SJCRH30 (cell line): ENCODE measurements at places on chromosomes 4 and X. TPM values are rescaled to one million over a fixed set of nuclear protein-coding genes. Genes with fewer than 3 reads are reported as not detected.

TMEM150C gene
- total RNA-seq = 0.65 and 0.66 TPM in 2 replicates

HSD17B10 gene
- 95.4 and 116 TPM in 2 replicates for total RNA-seq

NPY1R gene
- 0.02 TPM in 1 of 2 replicates, not detected in the other for total RNA-seq

DRD5 gene
- total RNA-seq = not detected in 2 replicates

PPEF1 gene
- total RNA-seq = 0.51 TPM in 1 of 2 replicates, not detected in the other

AMMECR1 gene
- 11.2 and 12.4 TPM in 2 replicates for total RNA-seq

- peak; percentile 22 for DNase-seq
Measured at GRCh38 chr4:99205153-99205979, 13.7 kb downstream of the ADH6 start.

DNA sequence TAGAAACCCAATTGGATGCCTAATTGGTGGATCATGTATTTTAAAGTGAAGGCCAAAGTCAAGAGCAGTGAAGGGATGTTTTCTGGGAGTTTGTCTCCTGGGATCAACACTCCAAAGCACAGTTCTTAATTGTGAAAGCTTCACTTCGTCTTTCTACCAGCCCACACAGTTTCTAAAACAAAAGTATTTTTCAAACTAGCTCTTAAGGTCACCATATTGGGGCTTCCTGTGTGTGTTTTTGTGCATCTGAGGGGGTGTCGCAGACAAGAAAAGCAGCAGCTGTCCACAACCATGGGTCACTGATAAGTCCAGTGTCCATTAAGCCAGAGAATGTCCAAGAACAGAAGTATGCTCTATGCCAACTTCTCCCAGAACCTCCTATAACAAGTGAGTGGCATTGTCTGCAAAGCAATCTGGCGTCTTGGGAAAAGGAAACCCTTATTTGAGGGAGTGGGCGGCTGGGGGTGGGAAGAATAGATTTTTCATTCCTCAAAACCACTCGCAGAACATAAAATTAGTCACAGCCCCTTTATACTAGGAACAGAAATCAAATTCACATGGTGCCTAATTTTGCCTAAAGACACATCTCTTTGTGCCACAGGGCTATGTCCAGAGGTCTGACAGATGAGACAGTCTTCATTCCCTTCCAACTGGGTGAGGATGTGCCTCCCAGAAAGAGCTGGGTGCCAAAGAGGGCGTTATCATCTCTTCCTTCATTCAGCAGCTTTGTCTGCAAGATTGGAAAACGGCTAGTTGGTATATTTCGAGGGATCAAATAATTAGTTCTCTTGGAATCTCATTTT, 610.4 kb downstream of the BCOR start:
- no peak for DNase-seq

DNA sequence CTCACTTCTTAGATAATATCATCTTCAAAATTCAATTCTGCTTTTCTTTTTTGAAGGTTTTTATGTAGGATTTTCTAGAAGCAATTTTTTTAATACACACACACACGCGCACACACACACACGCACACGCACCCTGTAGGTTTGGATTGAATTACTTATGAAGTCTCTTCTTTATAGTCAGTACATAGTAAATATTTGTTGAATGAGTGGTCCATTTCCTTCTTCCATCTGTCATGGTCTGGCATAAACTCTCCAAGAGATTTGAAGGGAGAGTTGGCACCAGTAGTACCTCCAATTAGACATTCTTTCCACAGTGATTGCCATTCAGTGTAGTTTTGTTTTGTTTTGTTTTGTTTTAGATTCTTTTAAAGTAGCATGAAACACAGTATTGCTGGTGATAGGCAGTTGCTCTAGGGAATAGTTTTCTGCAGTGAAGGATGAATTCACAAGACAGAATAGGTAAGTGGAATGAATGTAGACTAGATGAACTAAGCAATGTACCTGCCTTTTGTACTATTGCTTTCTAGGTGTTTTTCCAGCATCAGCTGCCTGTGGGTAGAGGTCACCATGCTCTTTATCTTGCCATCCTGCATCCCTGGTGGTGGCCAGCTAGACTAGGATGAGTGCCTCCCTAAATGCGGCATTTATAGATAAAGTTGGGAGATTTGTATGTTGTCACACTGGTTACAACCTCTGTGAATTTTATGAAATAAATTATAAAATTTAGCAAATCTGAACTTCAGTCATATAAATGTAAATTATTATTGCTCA, 20.5 kb downstream of the PDLIM5 start:
- DNase-seq = no peak

DNA sequence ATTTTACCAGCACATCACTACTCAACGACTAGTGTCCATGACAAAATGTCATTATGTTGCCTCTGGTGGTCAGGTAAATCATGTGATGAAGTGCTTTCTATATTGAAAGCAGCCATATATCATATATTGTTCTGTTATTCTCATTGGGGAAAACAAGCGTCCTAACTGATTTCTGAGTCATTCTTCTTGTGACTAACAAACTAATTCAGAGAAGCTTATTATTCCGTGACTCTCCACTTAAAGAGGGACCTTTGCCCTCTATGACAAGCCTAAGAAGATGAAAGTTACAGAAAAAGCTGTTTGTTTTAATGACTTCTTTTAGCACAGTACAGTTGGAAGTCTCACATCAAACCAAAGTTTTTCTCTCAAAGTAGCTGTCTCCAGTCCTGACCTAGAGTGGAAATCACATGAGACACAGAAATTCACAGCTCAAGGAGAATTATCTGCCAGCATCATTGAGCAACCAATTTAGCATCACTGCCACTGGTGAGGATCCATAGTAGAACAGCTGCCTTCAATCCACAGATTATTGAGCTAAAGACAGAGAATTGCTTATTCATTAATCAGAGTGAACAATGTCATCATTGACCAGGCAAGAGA, 36.4 kb downstream of the ASB9 start:
- no peak for DNase-seq

- peak; percentile 98 for DNase-seq
Measured at GRCh38 chr4:1695913-1696312, 11.8 kb upstream of the FAM53A start.

GRCh38 chr4:65911720-65912119, 241.4 kb upstream of the EPHA5 start:
- DNase-seq = no peak

DNA sequence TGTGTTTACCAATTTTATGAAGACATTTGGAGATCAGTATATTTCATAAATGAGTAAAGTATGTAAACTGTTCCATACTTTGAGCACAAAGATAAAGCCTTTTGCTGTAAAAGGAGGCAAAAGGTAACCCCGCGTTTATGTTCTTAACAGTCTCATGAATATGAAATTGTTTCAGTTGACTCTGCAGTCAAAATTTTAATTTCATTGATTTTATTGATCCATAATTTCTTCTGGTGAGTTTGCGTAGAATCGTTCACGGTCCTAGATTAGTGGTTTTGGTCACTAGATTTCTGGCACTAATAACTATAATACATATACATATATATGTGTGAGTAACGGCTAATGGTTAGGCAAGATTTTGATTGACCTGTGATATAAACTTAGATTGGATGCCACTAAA, 1.9 kb downstream of the FMR1 start:
- no peak for DNase-seq

DNA sequence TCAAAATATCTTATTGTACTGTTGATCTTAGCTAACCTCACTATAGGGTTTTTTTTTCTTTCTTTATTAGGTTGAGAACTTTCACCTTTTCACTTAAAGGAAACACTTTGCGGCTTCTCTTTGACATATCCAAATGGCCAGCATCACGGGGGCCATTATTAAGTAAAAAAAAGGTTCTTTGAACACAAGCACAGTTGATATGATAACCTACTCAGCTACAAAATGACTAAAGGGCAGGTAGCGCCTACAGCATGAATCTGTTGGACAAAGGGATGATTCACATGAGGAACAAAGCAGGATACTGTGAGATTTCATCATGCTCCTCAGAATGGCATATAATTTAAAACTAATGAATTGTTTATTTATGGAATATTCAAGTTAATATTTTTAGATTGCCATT, 119.6 kb downstream of the CCSER1 start:
- no peak for DNase-seq

GRCh38 chrX:68433155-68433980, at the start of gene OPHN1:
OPHN1 (minus strand) TSS chrX:68433495; CDS start chrX:68433020, 475 bp downstream.
- DNase-seq = peak; percentile 82

- peak; percentile 4 for DNase-seq
Measured at GRCh38 chrX:93242897-93243296, 430.5 kb downstream of the NAP1L3 start.

GRCh38 chr4:18850867-18851266, 829.3 kb upstream of the LCORL start:
- no peak for DNase-seq

DNA sequence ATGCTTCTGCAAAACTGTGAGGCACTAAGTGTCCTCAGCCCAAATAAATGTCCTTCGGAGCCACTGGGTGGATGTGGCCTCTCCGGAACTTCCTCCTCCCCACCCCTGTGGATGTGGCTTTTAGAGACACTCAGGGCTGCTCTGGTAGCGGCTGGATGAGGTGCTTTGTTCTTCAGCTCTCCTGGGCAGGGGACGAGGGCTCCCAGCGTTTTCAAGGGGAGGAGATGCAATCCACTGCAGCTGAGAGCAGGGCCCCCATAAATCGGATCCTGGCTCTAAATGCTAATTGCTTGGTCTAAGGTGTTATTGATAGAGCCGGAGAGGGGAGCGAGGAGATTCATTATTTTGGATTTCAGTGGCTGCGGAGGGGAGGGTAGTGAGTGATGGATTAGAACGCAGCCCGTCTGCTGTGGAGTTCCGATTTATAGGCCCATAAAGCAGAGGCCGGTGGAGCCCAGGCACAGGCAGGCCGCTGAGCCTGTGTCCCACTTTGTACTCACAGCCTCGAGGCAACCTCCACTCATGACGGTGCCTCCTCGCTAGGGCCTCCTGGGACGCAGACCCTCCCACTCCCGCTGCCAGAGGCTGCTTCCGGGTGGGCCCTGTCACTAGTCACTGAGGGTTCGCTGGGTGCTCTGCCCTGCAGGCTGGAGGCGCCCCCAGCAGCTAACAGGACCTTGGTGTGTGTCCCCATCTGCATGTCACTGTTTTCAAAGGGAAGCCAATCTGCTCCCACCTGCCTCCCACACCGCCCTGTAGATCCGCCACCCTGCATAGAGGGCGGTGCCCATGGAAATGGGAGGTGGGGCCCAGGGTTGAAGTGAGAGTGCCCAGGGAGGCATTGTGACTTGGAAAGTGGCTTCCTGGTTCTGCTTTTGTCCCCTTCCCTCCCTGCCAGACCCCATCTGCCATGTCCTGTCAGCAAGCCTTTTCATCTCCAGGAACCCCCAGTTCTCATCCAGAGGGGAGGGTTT, 135.4 kb upstream of the PSAPL1 start:
- DNase-seq = no peak

- peak; percentile 99 for DNase-seq
Measured at GRCh38 chr4:121711263-121712000, 14.7 kb upstream of the ANXA5 start.

DNA sequence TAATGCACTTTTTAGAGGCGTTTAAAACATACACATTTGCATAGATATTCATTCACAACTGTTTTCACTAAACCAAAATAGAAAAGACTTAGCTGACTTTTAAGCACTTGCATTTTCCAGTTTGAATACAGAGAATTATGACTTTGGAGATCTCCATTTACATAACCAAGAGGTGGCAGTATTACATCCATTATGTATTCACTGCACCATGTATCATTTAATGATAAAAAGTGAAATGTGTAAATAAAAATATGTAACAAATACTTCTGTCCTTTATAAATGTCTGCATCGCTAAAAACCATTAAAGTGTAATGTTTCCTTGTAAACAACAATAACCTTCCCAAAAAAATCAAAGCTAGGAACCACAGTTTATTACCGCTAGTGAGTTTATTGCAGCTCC, 413.2 kb downstream of the FGF13 start:
- DNase-seq = peak; percentile 5

DNA sequence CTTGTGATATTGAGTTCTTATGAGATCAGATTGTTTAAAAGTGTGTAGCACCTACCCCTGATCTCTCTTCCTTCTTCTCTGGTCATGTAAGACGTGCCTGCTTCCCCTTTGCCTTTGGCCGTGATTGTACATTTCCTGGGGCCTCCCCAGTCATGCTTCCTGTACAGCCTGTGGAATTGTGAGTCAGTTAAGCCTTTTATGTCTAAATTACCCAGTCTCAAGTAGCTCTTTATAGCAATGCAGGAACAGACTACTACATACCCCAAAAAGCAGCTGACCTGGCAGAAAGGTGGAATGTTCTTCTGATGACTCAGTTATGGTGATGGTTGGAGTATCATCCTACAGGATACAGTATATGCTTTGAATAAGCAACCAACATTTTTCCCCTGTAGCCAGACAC, 11.4 kb upstream of the MCUB start:
- DNase-seq = no peak

DNA sequence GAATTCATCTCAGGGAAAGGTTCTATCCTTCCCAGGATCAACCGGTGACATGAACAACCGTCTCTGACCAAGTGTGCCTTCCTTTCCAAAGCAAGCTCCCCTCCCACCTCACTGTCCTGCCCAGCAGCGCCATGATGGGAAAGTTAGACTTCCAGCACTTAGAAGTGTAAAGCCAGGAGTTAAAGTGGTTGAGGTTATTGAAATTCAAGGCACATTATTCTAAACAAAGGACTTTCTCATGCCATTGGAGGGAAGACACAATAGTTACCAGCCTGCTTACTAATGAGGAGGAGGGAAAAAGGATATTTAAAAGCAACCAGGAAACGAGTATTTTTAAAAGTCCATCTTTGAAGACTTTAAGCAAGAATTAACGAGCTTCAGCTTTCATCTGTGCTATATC, 96.8 kb downstream of the NSUN7 start:
- no peak for DNase-seq

DNA sequence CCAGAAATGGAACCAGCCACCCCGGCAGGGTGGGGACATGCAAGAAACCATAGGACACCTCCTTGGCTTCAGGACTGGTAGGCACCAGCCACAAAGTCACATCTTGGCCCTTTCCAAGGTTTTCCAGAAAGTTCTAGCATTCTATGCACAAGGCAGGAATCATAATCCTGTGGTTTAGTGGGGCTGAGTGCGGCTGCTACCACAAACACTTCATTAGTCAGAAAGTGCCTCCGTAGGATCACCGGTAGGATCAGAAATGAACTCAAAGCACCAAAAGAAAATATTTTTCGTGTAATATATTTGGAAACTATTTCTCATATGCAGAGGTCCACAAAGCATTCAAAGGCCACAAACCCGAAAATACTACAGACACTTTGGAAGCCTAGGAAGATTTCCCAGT, 191.7 kb downstream of the PTTG2 start:
- DNase-seq = no peak

DNA sequence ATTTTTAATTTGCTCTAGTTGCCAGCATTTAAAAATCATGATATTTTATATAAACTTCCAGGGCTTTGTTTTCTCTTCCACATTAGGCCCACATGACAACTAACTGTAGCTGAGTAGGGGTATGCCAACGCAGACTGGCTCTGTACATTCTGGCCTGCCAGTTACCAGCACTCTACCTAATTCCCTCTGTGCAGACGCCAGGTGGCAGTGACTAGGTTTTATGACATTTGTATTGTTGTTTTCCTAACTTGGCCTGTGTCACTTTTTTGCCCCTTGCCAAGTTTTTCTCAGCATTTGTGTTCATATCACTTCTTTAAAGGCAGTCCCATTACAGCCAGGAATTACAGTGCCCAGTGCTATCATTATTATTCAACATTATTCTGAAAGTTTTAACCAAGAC, 347.5 kb downstream of the NKX6-1 start:
- no peak for DNase-seq
